OCI-M1 (cell line): ENCODE measurements at places on chromosomes 5 and 9.
A peak's percentile ranks its signal among the peaks of the same experiment; 100 is the strongest.

DNA sequence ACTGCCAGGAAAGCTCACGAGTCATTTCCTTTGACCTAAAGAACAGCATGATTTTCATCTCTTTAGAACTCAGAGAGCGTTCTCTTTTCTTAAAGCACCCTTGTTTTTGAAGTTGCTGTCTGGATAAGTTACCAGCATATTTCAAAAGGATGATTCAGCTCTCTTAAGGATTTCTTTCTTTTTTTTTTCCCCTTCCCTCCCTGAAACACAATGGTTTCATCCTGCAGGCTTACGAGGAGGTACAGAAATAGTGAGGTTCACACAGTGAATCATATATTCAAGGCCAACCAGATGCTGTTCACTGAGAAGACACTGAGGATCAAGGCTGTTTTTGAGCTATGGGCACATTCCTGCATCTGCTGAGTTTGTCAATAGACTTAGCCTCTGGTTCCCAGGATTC is 257.2 kb downstream of the KIF4B start:
- no peak for DNase-seq

- peak; percentile 21 for DNase-seq
Measured at GRCh38 chr5:56327809-56328208, 94.7 kb upstream of the ANKRD55 start.

DNA sequence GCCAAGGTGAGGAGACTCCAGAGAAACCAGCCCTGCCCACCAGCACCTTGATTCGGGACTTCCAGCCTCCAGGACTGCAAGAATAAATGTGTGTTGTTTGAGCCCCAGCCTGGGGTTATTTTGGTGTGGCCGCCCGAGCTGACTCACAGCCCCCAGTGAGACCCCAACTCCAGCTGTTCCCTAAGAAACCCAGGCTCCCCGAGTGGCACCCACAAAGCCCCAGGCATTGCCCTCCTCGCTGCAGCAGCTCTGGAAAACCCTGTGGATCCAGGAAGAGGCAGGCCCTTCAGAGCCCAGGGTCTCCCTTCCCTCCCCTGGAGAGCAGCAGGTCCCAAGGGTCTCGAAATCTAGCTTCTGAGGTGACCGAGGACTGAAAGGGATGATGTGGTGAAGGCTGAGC is 69.2 kb upstream of the PPP1R26 start:
- no peak for DNase-seq

GRCh38 chr9:5326187-5326586 is 13.5 kb downstream of the RLN1 start:
- no peak for DNase-seq

- DNase-seq, result peak; percentile 2
Measured at GRCh38 chr5:154878642-154879335, 20.4 kb downstream of the CNOT8 start.

GRCh38 chr5:41067714-41068568 is 3.2 kb downstream of the MROH2B start:
- DNase-seq, result peak; percentile 40

DNA sequence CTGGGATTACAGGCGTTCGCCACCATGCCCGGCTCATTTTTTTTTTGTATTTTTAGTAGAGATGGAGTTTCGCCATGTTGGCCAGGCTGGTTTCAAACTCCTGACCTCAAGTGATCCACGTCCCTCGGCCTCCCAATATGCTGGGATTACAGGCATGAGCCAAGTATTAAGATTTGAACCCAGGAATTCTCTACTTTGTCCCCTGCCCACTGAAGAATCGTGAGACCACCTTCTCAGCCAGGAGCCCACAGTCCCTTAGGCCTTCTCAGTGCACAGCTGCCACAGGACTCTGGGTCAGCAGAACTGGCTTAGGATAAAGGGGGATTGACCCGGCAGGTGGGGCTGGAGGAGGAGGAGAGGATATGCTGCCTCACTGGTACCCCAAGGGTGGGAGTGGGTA is 13.4 kb downstream of the OLFML2A start:
- no peak for DNase-seq

DNA sequence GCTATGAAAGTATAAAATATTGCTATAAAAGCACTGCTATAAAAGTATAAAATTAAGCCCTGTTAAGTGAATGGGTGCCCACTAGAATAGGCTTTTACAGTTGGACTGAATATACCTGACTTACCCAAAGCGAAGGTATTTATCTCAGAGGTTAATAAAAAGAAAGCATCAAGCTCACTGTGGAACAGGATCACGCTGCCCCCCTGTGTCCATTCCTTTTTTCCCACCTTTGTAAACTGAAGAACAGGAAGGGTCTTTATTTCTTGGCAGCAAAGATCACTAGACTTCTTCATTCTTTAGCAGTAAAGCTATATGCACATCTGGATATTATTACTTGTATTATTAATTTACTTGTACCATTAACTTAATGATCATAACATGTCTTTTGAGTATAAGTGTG is 22.1 kb upstream of the PLPP6 start:
- DNase-seq, result peak; percentile 99

DNA sequence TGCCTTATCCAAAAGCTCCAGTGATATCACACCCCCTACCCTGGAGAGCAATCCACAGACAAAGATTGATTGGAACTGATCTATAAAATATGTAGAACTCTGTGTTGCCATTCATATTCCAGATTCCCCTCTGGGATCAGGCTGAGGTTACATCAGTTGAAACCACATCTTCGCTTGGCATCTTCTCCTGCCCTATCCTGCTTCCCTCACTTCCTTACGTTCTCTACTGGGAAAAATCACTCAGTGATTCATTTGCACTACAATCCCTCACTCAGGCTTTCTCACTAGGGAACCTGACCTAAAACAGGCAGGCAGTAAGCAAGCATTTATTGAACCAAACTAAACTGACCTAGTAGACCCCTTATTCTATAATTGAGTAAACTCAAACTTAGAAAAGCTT is 111.7 kb downstream of the ESM1 start:
- no peak for DNase-seq

GRCh38 chr9:135076143-135076875 is 11.2 kb upstream of the OLFM1 start:
- DNase-seq, result no peak

DNA sequence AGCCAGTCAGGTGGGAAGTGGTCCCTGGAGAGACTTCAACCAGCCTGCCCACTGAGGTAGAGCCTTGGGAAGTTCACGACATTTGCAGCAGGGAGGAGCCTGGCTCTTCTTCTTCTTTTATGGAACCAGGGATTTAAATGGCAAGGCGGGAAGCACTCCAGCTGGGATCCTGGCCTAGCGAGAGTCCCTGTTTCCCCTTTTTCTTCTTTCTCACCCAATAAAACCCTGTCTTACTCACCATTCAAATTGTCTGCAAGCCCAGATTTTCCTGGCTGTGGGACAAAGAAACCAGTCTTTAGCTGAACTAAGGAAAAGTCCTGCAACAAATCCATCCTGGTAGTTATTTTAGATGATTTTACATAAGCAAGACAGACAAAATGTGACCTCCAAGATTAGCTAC is 503.7 kb downstream of the CDH10 start:
- DNase-seq, result no peak

DNA sequence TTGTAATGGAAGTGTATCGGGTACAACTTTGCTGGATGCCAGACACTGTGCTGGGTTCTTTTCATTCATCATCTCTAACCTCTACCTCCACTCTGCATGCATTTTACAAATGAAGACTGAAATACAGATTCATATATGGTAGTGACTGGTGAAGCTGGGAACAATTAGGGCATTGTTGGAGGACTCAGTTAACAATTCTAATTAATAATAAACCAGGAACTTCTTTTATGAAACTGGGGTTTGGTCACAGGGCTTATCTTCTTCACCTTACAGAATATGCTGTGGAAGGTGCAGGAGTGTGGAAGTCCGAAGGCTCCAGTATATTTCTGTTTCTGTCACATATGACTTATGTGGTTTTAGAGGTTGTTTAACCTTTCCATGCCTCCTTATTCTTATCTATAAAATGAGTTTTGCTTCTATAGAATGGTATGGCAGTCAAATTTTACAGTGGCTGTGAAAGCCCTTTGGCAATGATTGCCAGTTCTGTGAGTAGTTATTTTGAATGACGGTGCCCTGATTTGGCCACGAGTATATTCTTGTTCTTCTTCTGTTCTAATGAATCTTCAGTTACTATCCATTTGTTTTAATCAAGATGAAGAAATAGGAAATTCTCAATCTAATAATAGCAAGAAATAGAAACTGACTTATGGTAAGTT is 284.7 kb downstream of the GABRB2 start:
- no peak for DNase-seq

DNA sequence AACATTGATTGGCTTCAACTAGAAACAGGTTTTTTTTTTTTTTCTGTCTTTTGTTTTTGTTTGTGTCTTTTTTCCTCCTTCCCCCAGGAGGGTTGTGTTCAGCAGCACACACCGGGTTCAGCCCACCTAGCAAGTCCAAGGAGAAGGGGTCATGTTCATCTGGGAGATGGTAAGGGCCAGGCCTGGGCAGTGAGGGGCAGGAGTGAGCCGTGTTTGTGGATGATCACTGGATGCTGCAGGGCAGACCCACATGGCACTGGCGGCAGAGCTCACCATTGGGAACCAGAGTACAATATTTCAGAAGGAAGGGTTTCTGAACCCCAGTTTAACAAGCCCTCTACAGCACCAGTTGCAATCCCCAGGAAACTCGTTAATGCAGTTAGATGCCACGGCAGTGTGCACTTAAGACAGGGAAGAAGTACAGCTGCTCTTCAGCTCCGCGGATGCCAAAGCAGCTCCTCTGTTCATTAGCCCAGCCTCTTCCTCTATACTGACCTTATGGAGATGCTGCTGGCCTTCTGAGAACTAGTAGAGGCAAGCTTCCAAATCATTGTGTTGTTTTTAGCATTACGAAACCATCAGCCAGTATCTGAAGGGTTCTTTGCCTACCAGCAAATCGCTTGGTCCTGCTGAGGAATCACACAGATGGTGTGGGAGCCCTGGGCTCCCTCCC is 508.2 kb upstream of the WWC1 start:
- DNase-seq, result no peak

- DNase-seq, result no peak
Measured at GRCh38 chr5:79809743-79810142, 120.1 kb downstream of the CMYA5 start.

DNA sequence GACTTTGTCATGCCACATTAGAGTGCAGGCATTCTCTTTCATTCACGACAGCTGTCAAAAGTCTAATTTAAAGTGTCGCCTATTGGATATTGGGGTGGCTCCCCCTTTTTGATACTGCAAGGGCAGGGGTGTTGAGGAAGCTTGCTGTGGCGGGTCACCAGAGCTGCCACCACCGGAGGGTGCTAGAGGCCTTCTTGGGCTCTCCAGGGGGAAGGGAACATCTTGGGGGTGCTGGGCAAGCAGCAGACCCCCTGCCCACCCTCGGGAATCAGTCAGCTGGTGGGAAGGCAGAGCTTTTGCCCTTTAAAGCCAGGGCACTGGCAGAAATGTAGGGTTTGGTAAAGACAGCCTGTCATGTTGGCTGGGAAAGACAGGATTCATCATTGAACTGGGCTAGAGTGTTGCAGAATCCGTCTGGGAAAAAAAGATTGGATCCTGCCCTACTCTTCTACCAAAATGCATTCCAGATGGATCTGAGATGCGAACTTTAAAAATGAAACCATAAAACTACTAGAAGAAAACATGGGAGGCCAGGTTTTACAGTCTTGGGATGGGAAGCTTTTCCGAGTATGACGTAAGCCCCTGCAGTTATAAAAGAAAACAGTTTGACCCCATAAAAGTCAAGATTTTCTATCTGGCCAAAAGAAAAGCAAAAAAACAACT is 22.3 kb downstream of the COL5A1 start:
- no peak for DNase-seq

GRCh38 chr5:81590498-81591384 is 160.2 kb downstream of the SSBP2 start:
- peak; percentile 62 for DNase-seq

- DNase-seq, result peak; percentile 45
Measured at GRCh38 chr9:112086627-112087026, 88.5 kb downstream of the SUSD1 start.

DNA sequence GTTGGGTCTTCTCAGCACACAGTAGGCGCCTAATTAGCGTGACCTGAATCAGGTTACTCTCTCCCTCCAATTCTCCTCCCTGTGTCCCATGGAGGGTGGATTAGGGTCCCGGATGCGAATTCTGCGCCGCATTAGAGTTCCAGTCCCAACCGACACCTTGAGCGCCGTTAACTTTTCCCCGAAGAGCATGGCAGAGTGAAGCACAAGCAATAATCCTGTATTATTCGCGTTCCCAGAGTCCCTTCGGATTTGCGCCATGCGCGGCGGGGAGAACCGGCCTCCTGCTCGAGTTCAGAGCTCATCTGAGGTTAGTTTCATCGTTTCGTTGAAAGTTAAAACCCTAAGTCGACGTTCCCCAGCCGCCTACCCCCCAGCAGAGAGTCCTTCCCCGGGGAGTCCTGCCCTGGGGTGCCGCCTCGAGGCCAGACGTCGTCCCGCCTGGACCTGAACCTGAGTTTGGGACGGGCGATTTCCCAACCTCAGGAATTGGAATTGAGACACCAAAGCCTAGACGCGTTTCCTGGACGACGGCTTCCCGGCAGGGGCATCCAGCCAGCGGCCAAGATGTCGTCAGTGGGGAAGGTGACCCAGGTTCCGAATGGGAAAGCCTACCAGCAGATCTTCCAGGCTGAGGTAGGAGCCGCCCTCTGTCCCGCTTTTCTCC is at the start of gene CCDC180:
TSS of gene CCDC180 (plus strand) at position 160 of the 664 bp plus-strand sequence. CDS start at position 565, 405 bp downstream.
- no peak for DNase-seq

- no peak for DNase-seq
Measured at GRCh38 chr5:174573221-174573994, 151.0 kb upstream of the MSX2 start.

DNA sequence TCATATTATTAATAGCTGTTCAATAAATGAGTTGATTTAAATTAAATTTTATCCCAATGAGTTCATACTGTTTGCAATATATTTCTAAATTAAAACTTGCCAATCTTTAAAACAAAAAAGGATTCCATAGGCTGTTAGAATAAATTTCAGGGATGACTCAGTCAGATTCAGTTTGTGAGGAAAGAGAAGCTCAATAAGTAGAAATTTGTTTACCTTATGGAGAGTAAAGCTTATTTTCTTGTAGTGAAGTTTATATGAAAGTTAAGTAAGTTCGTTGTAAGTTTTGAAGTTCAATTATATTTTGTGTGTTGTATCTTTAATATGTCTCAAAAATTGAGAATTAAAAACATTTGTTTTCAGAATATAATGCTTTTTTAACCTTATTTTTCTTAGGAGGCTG is 29.0 kb downstream of the GPBP1 start:
- DNase-seq, result no peak

DNA sequence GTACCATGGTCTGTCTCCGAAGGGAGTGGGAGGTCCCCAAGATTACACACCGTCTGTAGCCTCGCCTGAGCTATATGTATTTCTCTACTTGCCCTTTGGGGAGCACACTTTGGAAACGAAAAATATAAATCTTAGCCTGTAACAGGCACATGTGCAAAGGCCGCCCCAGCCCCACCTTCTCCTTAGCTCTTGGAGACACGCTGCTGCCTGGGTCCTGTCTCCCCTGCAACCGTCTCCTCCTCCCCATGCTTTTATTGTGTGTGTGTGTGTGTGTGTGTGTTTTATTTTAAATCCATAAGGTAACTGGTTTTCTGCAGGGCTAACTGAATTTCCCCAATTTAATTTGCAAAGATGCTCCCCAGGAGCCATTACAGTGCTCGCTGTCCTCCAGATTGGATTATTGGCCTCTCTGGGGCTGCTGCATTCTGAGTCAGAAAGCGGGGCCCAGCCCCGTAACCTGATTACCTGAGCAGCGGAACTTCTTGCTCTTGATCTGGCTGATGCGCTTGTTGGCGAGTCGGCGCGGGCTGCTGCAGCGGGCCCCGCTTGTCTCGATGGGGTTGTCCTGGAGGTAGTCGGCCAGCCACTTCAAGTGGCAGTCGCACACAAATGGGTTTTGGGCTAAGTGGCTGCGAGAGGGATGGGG is 193.3 kb upstream of the PANK3 start:
- DNase-seq, result no peak
